ENCODE measurements at places on chromosomes 13 and 19. TPM values are rescaled to one million over a fixed set of nuclear protein-coding genes. Genes with fewer than 3 reads are reported as not detected.
A peak's percentile ranks its signal among the peaks of the same experiment; 100 is the strongest.

The NPAS1 gene
- total RNA-seq = not detected

The LIG1 gene
- total RNA-seq = 25.5 TPM

The CRX gene
- not detected for total RNA-seq

The SBK3 gene
- 0.39 TPM for total RNA-seq

DNA sequence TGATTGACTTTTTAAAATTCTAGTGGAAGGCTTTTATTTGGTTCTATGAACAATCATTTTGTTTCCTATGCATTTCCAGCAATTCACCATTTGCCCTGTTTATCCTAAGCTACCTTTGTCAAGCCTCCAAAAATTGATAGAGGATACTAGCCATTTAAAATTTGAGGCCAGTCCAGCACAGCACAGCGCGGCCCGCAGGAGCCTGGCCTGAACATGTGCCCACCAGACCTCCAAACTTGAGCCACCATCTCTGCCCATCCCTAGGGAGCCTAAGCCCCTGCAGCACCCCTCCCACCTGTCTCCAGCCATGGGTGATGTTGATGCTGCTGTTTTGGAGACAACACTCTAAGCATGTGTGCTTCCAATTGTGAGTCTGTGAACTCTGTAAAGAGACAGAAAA lies 57.5 kb downstream of the SPRYD7 start:
- no peak for DNase-seq

DNA sequence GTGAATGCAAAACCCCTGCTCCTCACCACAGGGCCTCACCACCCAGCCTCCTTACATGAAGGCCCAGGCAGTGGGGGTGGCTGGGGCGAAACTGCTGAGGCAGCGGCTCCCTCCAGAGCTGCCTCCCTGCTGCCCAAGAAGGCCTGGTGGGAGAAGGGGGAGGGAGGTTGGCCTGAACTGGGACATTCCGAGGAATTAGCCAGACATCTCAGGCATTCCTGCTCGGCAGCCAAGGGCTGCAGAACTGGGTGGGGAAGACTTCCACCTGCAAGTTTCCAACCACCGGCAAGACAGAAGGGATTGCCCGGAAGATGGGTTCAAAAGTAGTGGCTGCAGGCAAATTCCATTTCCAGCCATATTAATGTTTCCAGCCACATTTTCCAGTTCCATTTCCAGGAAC lies 2.3 kb upstream of the PSPN start:
- DNase-seq = no peak

GRCh38 chr13:36965767-36966166 lies 33.4 kb downstream of the ALG5 start:
- DNase-seq = peak; percentile 65

DNA sequence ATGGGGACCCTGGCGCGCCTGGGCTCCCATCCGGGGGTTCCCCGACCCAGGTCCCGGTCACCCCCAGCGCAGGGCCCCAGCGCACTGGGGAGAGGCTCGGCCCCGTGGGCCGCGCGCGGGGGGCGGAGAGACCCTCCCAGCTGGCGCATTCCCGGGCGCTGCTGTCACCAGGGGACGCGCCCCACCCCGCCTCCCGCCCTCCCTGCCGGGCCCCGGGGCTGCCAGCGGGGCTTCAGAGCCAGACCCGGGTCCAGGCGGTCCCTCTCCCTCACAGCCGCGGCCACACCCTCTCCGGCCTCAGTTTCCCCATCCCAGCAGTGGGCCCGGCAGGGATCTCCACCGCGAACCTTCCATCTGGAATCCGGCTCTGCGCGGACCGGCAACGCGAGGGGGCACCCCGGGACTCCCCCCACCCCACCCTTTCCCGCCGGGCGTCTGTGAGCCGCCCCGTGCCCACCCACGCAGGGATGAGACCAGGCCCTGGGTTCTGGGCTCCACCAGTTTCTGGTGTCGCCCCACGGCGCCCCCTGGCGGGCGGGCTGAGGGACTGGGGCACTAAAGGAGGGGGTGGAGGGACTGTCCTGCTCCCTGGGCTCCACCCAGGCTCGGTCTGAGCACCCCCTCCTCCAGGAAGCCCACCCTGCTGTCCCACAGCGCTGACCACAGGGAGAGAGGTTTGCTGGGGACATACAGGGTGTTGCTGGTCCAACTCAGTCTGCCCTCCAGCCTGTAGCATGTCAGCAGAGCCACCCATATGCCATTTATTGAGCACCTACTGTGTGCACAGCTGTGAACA lies 878 bp upstream of the ADAMTSL5 start:
- DNase-seq = no peak

DNA sequence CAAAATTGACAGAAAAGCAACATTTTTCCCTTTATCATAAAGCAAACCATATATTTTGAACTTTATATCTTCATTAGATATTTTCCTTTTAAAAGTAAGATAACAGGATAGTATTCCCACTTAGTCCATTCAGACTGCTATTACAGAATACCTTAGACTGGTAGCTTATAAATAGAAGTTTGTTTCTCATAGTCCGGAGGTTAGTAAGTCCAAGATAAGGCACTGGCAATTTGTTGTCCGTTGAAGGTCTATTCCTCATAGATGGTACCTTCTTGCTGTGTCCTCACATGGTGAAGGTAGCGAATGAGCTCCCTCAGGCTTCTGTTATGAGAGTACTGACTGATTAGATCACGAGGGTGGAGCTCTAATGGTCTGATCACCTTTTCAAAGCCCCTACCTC lies 70.4 kb downstream of the ZMYM2 start:
- DNase-seq = no peak

DNA sequence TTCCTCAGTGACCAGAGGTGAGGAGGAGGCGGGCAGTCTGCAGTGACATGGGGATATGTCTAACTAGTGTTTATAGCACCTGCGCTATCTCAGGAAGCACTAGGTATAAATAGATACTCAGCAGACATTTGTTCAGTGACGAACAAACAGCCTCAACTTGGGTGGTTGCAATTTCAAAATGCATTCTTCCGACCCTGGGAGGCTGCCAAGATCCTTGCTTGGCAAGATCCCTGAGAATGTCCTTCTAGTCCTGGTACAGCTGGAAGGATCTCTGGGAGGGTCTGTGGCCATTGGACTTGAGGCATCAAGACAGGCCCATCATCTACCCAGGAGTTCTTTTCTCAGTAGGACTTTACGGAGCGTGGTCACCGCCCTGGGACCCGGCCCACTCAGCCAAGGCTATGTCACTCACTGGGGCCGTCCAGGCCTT lies 299.5 kb downstream of the ZNF536 start:
- DNase-seq = no peak

DNA sequence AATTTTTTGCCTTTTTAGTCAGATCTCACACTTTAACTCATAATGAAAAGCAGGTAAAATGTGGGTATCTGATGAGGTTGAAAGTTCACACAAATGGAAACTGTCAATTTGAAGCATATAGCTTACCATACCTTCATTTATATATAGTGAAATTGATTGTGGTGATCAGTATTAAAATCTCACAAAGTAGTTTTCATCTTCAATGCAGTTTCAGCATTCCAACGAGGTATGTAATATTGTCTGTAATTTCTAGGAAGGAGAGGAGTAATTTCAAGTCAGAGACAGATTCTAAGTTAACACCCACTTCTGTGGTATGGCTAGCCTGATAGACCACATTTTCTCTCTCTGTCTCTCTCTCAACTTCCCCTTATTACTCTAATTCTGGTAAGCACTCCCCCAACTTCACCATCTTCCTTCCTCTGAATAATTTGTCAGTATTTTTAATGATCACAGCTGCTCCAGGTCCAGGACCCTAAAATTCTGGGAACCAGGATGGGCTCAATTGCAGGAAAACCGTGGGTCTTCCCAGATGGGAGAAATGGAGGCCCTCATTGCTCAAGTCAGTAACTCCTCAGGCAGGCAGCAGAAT lies 455.7 kb downstream of the FGF9 start:
- DNase-seq = no peak

GRCh38 chr13:23541221-23541824 lies 28.9 kb upstream of the TNFRSF19 start:
- DNase-seq = no peak

DNA sequence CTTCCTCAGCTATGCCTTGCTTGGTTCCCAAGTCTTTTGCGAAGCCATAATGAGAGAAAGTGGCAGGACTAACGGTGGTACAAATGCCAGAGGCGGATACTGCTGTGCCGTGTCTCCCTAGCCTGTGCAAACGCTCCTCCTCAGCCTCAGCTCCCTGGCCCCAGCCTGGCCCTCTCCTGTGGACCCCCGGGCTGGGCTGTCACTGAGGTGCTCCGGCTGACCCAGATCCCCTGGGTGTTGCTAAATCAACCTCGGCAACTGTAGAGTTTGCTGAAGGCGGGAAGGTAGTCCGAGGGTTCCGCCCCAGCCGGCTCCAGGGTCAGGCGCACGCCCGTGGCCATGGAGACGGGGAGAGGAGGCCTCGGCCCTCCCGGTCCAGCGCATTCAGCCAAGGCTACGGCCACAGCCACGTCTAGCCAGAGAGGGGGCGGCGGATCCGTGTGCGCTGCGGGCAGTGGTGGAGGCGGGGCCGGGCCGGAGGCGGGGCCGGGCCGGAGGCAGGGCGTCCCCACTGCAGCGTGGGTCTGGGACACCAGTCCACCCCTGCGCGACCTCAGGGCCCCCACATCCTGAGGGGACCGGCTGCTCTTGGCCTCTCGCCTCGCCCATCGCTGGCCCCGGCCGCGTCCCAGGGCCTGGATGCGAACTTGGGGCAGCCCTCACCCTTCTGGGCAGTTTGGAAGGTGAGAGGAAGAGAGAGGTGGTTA lies 16.4 kb upstream of the ZNF492 start:
- DNase-seq = peak; percentile 38

GRCh38 chr19:16226878-16227836 lies 29.4 kb downstream of the AP1M1 start:
- DNase-seq = no peak

DNA sequence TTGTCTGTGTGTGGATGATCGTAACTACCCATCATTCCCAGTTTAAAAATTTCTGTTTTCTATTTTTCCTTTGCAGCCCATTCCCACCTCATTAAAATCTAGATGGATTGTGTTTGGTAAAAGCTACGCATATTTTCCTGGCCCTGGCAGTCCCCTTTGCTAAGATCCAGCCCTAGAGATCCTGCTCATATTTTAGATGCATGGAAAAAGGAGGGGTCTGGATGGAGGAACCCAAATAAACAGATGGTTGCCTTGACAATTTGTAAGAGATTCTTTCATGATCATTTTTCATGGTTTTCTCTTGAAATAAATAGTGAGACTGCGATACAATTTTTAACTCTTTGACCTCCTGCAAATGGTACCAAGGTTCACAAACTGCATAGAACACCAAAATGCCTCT lies 174.4 kb downstream of the SLC7A1 start:
- no peak for DNase-seq

DNA sequence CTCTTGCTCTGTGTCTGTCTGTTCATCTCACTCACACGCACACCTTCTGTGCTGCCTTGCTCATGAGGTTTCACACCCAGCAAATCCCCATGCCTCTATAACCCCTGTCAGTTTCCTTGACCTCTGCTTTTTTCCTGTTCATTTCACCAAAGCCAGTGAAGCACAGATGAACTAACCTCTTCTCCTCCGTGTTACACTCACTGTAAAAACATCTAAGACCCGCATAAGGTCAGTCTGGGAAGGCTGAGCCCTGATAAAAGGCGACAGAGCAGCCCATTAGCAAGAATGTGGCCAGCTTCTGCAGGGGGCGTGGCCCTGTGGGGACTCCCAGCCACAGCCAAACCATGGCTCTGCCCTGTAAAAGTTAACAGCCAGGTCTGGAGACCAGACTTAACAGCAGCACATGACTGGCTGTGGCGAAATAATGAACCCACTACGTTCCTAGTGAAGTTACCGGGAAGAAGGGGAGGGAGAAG lies 42.8 kb upstream of the NPAS1 start:
- no peak for DNase-seq

DNA sequence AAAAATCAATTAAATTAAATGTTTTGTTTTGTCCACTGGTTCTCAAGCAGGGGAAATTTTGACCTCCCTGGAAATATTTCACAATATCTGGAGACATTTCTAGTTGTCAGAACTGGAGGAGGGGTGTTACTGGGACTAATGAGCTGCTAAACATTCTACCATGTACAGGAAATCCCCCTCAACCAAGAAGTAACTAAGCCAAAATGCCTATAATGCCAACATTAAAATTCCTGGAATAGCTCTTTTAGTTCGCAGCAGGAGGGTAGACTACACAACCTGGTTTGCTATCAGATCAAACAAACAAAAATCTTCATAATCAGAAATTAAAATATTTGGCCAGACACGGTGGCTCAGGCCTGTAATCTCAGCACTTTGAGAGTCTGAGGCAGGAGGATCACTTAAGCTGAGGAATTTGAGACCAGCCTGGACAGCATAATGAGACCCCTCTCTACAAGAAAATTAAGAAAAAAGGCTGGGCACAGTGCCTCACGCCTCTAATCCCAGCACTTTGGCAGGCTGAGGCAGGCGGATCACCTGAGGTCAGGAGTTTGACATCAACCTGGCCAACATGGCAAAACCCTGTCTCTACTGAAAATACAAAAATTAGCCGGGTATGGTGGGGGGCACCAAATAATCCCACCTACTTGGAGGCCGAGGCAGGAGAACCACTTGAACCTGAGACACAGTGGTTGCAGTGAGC lies 13.7 kb upstream of the SMARCA4 start:
- DNase-seq = no peak

GRCh38 chr19:46211201-46211881 lies 18.2 kb upstream of the IGFL1 start:
- DNase-seq = no peak

GRCh38 chr13:27960362-27961226 lies 8.5 kb downstream of the CDX2 start:
- DNase-seq = no peak

DNA sequence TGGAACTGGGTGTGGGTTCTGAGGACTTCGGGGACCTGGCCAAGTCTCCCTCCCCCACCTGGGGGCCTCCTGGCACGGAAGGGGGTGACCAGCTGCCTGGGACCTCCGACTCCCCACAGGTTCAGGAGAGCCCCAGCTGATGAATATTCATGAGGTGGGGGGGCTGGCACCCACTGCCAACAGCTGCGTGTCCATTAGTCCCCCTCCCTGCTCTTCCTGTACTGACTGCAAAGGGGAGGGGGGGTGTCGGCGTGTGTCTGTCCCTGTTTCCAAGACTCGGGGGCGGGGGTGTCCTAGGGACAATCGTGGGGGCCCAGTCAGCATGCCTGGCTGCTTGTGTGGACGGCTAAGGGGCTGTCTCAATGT lies 10.6 kb upstream of the NFIX start:
- no peak for DNase-seq

- no peak for DNase-seq
Observed at GRCh38 chr13:50235604-50236342, 220.5 kb downstream of the KCNRG start.

- DNase-seq = no peak
Observed at GRCh38 chr19:57512845-57513244, 13.1 kb downstream of the ZNF773 start.

- no peak for DNase-seq
Observed at GRCh38 chr19:54429545-54430227, 14.4 kb downstream of the TTYH1 start.

Measured in ureter (tissue), 1 donor.